ENCODE measurements at places on chromosomes 12 and 14. TPM values are rescaled to one million over a fixed set of nuclear protein-coding genes. Genes with fewer than 3 reads are reported as not detected.

DNA sequence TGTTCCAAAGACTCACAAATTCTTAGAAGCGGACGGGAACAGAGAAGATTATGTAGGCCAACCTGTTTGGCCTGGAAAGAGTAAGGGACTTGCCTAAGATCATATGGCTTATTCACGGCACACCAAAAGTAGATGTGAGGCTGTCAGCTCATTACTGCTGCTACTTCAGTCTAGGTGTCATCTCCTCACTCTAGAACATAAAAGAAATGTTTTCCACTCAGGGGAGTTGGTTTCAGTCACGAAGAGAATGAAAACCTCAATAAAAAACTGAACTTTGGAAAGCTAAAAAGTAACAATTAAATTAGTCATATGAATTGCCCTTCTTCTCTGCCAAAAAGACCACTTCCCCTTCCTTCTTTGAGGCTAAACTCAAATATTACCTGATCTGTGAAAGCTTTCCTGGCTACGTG lies 658 bp upstream of the CEP128 start:
- H3K27me3 ChIP-seq = peaks cover 2% of the 10 kb centered on the region
- H3K4me1 ChIP-seq = peaks cover 48% of the 10 kb centered on the region
- peak overlapping the region; percentile 79 for H3K27ac ChIP-seq
- no peaks in the 10 kb centered on the region for H3K36me3 ChIP-seq

DNA sequence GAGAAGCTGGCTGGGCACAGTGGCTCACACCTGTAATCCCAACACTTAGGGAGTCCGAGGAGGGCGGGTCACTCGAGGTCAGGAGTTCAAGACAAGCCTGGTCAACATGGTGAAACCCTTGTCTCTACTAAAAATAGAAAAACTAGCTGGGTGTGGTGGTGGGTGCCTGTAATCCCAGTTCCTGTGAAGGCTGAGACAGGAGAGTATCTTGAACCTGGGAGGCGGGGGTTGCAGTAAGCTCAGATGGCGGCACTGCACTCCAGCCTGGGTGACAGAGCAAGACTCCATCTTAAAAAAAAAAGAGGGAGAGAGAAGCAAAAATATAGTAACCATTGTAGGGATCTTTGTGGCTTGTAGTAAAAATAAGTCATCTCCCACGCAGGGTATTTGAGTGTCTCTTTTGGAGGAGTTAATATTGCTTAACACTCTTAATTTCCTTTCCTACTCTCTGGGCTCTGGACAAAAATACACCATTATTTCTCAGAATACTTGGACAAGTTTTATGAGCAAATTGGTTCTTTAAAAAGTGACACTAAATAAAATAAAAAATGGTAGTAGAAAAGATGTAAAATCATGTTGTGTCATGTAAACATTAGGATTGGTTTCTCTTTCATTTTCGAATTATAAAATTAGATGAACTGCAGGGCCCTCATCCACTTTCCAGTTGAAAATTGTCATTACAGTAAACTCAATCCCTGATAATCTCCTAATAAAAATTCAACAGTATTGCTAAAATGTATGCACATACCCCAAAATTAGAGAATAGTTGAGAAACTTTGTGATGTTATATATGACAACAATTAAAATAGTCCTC lies 61.1 kb upstream of the C12orf71 start:
- peak overlapping the region; percentile 86 for H3K4me3 ChIP-seq
- DNase-seq = no peak

Gene ASIC1
- total RNA-seq = 1.7 TPM

DNA sequence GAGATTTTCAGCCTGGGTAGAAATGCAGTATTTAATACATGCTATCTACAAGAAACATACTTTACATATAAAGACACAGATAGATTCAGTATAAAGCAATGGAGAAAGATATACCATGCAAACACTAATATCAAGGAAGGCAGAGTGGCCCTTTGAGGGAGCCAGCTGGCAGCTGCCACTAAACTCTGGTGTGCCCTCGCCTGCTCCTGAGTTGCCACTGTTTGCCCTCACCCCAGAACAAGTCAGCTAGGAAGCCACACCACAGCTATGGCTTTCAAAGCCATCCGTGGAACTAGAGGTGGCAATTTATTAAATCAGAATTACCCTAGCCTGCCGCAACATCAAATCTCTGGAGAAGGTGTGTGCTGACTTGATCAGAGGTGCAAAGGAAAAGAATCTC lies 18.3 kb downstream of the PXN start:
- peak overlapping the region; percentile 84 for H3K4me3 ChIP-seq
- DNase-seq = no peak
- H3K4me1 ChIP-seq = peaks cover 86% of the 10 kb centered on the region
- peak overlapping the region; percentile 95 for H3K27ac ChIP-seq
- peaks cover 2% of the 10 kb centered on the region for H3K27me3 ChIP-seq

DNA sequence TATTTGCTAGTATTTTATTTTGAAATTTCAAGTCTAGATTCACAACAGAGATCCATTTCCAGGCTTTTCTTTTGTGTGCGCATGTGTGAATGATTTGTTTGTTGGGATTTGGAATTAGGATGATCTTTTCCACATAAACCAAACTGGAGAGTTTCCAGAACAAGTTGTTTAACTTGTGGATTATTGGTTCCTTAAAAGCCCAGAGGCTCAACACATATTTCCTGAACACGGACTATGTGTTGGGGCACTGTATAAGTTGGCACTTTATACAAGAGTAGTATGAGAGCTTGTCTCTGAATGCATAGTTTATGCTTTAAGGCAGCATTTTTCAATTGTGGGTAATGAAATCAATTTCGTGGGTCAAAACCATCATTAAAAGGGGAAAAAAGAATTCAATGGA lies 67.3 kb upstream of the FUT8 start:
- DNase-seq = no peak
- H3K4me1 ChIP-seq = peaks cover 18% of the 10 kb centered on the region
- no peak overlapping the region for H3K4me3 ChIP-seq
- H3K27me3 ChIP-seq = no peaks in the 10 kb centered on the region
- H3K36me3 ChIP-seq = no peaks in the 10 kb centered on the region
- no peak overlapping the region for H3K27ac ChIP-seq
